Immature natural killer cell (primary cell): ENCODE measurements at places on chromosomes 7 and 10.
A peak's percentile ranks its signal among the peaks of the same experiment; 100 is the strongest.

GRCh38 chr10:662686-663465 is 26.6 kb downstream of the DIP2C start:
- H3K27me3 ChIP-seq, result peaks cover 5% of the 10 kb centered on the region
- H3K27ac ChIP-seq, result no peak overlapping the region
- H3K4me1 ChIP-seq, result peaks cover 23% of the 10 kb centered on the region
- H3K4me3 ChIP-seq, result peak overlapping the region; percentile 70
- DNase-seq, result peak; percentile 53

DNA sequence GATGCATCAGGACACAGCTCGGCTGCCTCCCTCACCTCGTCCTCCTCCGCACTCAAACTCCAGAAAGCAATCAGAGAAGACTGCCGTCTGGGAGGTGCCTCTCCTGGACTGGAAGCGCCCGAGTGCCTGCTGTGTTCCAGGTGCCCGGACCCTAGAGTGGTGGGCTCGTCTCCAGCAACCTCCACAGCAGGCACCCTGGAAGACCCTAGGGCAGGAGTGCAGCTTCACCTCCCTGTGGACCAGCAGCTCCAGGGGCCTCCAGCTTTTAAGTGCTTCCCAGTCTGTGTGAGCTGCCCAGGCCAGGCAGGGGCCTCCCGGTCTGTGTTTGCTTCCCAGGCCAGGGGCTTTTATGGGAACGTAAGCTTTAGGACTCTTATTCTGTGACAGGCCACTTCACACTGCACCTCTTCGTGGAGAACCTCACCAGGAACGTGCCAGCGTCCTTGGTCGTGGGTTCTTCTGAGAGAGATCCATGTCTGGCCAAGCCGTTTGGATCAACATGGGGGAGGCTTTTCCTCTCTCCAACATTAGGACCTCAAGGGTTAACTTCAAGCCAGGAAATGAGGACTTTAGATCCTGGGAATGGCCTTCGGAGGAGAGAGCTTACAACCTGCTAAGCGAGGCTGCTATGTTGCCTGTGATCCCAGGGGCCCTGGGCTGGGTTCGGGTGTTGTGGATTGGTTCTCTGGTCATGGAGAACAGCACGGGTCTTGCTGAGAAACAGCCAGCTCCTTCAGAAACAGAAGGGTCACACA is 5.9 kb upstream of the PWWP2B start:
- peaks cover 21% of the 10 kb centered on the region for H3K4me1 ChIP-seq
- peak overlapping the region; percentile 62 for H3K27ac ChIP-seq
- no peak overlapping the region for H3K4me3 ChIP-seq
- peaks cover 15% of the 10 kb centered on the region for H3K27me3 ChIP-seq

GRCh38 chr10:32197423-32197822 is 141.2 kb upstream of the KIF5B start:
- peaks cover 3% of the 10 kb centered on the region for H3K27me3 ChIP-seq
- DNase-seq, result no peak
- H3K4me3 ChIP-seq, result no peak overlapping the region
- H3K4me1 ChIP-seq, result no peaks in the 10 kb centered on the region
- H3K27ac ChIP-seq, result no peak overlapping the region
- H3K36me3 ChIP-seq, result no peaks in the 10 kb centered on the region

GRCh38 chr10:3068201-3068967 is 1.0 kb downstream of the PFKP start:
- peak overlapping the region; percentile 86 for H3K4me3 ChIP-seq
- peak overlapping the region; percentile 75 for H3K27ac ChIP-seq
- peaks cover 27% of the 10 kb centered on the region for H3K4me1 ChIP-seq
- H3K36me3 ChIP-seq, result peaks cover 6% of the 10 kb centered on the region
- H3K27me3 ChIP-seq, result peaks cover 2% of the 10 kb centered on the region

DNA sequence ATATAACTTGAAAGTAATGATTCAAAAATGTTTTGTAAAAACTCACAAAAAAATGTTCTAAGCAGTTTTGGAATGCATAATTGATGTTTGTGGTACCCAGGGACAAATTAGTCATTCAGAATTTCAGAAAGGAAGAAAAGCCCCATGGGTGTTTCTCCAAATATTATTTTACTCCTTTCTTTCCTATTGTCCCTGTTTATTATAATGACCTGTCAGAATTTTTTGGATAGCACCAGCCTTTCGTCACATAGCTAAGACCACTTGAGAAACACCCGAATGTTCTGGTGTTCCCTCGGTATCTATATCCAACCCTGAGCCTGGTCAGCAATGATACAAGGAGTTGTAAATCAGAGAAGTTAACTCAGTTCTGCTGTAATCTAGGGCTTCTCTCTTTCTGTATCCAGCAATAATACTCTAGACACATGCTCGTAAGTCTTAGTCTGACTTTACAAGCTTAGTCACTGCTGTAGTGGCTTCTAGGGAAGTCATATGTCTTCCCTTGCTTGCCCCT is 64.8 kb upstream of the MEOX2 start:
- H3K36me3 ChIP-seq, result no peaks in the 10 kb centered on the region
- H3K4me3 ChIP-seq, result no peak overlapping the region
- no peak for DNase-seq

GRCh38 chr7:109532262-109532992 is 962.8 kb downstream of the DNAJB9 start:
- H3K4me1 ChIP-seq, result no peaks in the 10 kb centered on the region
- no peak for DNase-seq
- H3K4me3 ChIP-seq, result no peak overlapping the region
- H3K27ac ChIP-seq, result no peak overlapping the region

DNA sequence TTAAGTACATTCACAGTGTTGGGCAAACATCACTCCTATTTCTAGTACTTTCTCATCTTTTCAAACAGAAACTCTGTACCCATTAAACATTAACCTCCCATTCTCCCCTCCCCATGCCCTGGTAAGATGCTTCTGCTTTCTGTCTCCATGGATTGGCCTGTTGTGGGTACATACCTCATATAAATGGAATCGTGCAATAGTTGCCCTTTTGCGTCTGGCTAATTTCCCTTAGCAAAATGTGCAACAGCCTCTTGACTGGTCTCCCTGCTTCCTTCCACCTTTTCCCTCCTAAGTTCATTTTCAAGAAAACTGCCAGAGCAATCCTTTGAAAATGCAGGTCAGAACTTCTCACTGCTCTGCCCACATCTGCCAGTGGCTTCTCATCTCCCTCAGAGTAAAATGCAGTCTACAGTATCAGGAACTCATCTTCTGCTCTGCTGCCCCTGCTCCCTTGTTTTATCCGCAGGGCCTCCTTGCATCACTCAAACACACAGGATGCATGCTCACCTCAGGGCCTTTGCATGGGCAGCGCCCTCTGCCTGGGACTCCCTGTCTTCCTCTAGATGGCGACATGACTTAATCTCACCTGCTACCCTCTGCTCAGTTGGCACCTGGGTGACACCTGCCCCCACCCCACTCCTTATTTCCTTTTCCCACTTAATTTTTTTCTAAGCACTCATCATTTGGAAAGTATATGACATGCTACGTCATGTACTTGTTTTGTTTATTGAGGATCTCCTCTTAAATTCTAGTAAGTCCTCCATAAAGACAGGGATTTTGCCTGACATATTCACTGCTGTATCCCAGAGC is 44.3 kb upstream of the ECHDC3 start:
- H3K36me3 ChIP-seq, result no peaks in the 10 kb centered on the region
- H3K4me3 ChIP-seq, result peak overlapping the region; percentile 12
- DNase-seq, result no peak
- peaks cover 11% of the 10 kb centered on the region for H3K4me1 ChIP-seq
- H3K27me3 ChIP-seq, result peaks cover 6% of the 10 kb centered on the region

DNA sequence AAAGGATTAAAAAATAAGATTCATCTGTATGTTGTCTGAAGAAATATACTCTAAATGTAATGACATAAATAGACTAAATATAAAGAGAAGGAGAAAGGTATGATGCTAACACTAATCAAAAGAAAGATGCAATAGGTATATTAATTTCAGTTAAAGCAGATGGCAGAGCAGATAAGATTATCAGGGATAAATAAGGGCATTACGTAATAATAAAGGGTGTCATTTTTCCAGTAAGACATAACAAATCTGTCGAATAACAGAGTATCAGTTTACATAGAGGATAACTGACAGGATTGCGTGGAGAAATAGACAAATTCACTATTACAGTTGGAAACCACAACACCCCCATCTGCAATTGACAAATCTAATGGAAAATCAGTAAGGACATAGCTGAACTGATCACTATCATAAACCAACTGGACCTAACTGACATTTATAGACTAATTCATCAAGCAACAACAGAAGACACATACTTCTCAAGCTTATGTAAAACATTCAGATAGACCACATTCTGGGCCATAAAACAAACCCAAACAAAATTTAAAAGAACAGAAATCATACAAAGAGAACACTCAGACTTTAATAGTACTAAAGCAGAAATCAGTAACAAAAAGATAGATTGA is 384.1 kb upstream of the COBL start:
- H3K4me1 ChIP-seq, result no peaks in the 10 kb centered on the region
- no peaks in the 10 kb centered on the region for H3K36me3 ChIP-seq

GRCh38 chr7:48192996-48193395 is 21.7 kb downstream of the ABCA13 start:
- H3K27me3 ChIP-seq, result no peaks in the 10 kb centered on the region
- no peaks in the 10 kb centered on the region for H3K4me1 ChIP-seq
- H3K27ac ChIP-seq, result no peak overlapping the region
- DNase-seq, result no peak
- H3K4me3 ChIP-seq, result no peak overlapping the region

GRCh38 chr10:49550563-49550962 is 11.6 kb upstream of the ERCC6 start:
- H3K36me3 ChIP-seq, result peaks cover 4% of the 10 kb centered on the region
- peaks cover 9% of the 10 kb centered on the region for H3K27me3 ChIP-seq
- no peak overlapping the region for H3K27ac ChIP-seq
- H3K4me1 ChIP-seq, result no peaks in the 10 kb centered on the region
- no peak for DNase-seq

- peaks cover 2% of the 10 kb centered on the region for H3K27me3 ChIP-seq
- no peak overlapping the region for H3K27ac ChIP-seq
- no peak for DNase-seq
- no peak overlapping the region for H3K4me3 ChIP-seq
Measured at GRCh38 chr10:93383562-93383981, 98.6 kb downstream of the MYOF start.

DNA sequence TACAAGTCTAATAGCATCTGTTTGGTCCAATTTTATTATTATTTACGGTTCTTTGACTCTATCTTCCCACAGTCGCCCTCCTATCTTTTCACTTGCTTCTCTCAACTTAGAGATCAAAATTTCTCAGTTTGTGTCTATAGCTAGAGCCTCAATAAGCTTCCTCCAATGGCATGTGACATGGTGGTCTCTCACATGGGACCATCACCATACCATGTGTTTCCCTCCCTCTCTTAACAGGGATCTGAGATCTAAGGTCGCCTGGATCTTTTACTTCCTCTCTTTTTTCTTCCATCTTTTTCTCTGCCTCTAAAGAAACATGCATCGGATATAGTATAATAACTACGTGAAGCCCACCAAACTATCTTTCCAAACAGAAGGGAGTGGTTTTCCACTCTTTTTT is 1.8 kb downstream of the PKD2L1 start:
- no peaks in the 10 kb centered on the region for H3K4me1 ChIP-seq
- H3K27ac ChIP-seq, result no peak overlapping the region
- DNase-seq, result no peak
- no peak overlapping the region for H3K4me3 ChIP-seq

- H3K27ac ChIP-seq, result no peak overlapping the region
Measured at GRCh38 chr10:128851726-128852125, 615.3 kb upstream of the MGMT start.
